ENCODE measurements at places on chromosomes 6 and 20.
A peak's percentile ranks its signal among the peaks of the same experiment; 100 is the strongest.

GRCh38 chr20:3749689-3750531 lies 17.4 kb downstream of the HSPA12B start:
- peak; percentile 98 for DNase-seq

- no peak for DNase-seq
Measured at GRCh38 chr20:18164356-18164755, 26.7 kb downstream of the KAT14 start.

DNA sequence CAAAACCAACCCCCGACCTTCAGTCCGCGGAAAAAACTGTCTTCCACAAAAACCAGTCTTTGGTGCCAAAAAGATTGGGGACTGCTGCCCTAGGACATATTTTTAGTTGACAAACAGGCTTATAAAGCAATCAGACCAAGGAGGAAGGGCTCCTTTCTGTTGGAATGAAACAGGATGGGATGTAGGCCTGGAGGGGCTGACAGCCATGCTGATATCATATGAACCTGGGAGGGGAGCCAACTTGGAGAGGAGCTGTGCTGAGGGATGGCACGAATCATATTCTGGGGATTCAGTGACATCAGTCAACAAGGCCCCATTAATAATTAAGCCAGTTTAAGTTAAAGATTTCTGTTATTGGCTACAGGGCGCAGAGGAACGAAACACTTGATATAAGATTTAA lies 225.4 kb upstream of the TSHZ2 start:
- DNase-seq: no peak

- DNase-seq: no peak
Measured at GRCh38 chr20:41158082-41158625, 20.8 kb downstream of the PLCG1 start.
